Activated T-helper 17 cell treated with anti-CD3 and anti-CD28 coated beads, Interleukin-2, amount 50 U/mL, for 72 hours (primary cell): ENCODE measurements at places on chromosomes 1 and 21.

DNA sequence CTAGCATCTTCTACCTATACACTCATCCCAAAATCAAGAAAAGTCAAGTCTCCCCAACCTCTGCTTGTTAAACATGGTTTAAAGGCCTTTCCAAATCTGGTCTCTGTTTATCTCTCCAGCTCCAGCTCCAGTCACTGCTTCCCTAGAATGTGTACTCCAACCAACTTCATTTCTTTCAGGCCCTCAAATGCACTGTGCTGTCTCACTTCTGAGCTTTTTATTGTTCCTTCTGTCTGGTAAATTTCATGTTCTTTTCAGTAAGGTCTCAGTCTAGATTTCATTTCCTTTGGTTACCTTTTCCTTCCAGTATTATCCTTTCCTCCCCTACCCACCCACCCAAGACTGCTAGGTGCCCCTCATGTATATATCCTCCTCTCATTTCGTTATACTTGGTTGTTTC lies 3.7 kb downstream of the COL24A1 start:
- H3K36me3 ChIP-seq, result no peaks in the 10 kb centered on the region
- H3K27me3 ChIP-seq, result peaks cover 19% of the 10 kb centered on the region
- H3K4me3 ChIP-seq, result no peak overlapping the region
- H3K4me1 ChIP-seq, result no peaks in the 10 kb centered on the region
- ATAC-seq, result no peak

GRCh38 chr1:15764269-15764764 lies 5.7 kb downstream of the FBLIM1 start:
- no peak overlapping the region for H3K4me3 ChIP-seq
- H3K36me3 ChIP-seq, result no peaks in the 10 kb centered on the region
- peaks cover 22% of the 10 kb centered on the region for H3K27me3 ChIP-seq
- ATAC-seq, result no peak

DNA sequence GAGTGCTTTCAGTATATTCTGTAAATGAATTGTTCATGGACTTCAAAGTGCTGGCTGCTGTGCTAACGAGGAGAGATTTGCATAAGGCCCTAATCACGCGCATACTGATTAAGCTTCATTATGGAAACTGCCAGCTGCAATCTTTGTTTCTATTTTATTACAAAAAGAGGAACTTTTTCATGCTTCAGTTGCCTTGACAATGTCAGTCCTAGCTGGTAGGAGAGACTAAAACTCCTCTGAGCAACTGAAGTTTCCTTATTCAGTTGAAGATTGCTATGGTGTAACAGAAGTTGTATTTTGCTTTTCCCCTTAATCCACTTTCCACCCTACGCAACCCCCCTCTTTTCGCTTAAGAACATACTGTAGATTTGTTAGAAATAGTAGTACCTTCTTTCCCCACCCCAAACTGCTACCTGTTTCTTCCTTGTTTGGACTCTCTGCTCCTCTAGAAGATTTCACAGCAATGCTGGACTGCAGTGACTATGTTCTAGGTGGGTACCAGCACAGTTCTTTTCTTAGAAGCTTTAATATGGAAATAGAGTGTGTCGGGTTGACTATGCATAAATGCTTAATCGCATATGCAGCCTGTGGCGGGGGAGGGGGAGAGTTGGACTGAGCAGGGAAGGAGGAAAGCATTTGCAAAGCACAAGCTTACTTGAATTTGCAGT lies 108.3 kb downstream of the POU2F1 start:
- H3K27me3 ChIP-seq, result no peaks in the 10 kb centered on the region
- ATAC-seq, result no peak
- peaks cover 43% of the 10 kb centered on the region for H3K36me3 ChIP-seq
- no peak overlapping the region for H3K4me3 ChIP-seq
- H3K4me1 ChIP-seq, result peaks cover 7% of the 10 kb centered on the region
- no peak overlapping the region for H3K27ac ChIP-seq

DNA sequence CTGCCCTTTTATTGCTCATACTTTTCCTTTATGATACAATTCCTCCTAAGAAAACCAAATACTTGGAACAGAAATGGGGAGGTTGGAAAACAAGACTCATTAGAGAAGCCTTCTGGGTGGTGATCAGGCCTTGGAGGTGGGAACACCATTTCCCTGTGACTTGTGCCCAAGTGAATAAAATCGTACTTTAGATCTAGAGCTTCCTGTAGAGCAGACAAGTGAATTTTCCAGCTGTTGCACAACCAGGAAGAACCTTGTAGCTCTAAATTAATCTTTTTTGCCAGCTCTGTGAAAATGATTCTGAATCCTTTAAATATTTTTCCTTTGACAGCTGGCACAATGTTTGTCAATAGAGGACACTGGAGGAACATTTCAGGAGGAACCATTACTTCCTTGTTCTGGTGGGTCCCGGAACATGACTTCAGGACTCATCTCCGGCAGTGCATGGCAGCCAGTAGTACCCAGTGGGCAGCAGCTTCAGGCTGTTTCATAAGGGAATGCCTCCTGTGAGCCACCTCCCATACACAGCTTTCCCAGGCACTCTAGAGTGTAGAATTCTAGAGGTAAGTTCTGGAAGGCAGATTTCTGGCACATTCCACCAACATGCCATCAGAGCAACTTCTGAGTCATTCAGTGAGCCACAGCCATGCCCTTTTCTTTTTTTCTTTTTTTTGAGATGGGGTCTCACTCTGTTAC lies 5.5 kb upstream of the SNAPIN start:
- peaks cover 5% of the 10 kb centered on the region for H3K4me1 ChIP-seq
- ATAC-seq, result no peak

DNA sequence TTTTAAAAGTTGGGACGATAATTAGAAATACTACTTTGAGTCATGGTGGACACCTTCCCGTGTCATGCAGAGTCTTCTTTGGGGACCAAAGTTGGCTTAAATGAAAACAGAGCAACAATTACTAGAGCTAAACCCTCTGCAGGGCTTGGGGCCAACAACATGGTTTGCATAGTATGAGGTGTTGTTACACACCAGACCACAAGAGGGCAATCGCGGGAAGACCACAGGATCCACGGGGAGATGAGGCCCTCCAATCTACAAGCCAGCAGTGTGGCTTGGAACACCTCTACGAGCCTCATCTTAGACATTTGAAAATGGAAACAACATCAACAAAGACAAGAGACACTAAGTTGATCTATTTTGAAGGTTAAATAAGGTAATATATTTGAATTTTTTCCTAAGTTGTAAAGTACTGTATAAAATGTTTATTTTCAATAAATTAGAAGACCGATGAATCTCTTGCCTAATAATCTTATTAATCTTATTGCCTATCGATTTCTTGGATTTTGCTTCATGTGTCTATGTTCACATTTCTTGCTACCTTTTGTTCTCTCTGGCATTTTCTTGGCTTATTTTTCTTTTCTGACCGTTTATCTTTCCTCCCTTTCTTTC lies 8.2 kb upstream of the SMCP start:
- H3K36me3 ChIP-seq, result no peaks in the 10 kb centered on the region
- H3K27me3 ChIP-seq, result peaks cover 5% of the 10 kb centered on the region
- ATAC-seq, result no peak

- no peak overlapping the region for H3K27ac ChIP-seq
- H3K4me3 ChIP-seq, result no peak overlapping the region
- ATAC-seq, result no peak
- H3K4me1 ChIP-seq, result no peaks in the 10 kb centered on the region
- H3K36me3 ChIP-seq, result no peaks in the 10 kb centered on the region
- peaks cover 13% of the 10 kb centered on the region for H3K27me3 ChIP-seq
Measured at GRCh38 chr1:93743465-93743864, 61.8 kb upstream of the BCAR3 start.

DNA sequence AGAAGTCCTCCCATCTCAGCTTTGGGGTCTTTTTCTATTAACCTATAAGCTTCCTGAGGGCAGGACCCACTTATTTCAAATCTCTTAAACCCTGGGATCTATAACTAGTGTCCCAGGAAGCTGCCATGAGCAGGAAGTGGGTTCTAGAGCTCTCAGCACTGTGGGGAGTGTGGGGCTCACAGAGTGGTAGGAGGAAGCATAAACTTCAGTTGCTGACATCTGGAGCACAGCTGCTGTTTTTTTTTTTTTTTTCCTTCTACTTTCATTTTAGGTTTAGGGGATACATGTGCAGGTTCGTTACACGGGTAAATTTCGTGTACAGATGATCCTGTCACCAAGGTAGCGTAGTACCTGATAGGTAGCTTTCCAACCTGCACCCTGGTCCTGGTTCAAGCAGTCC lies 59.3 kb downstream of the AK4 start:
- H3K4me1 ChIP-seq, result peaks cover 9% of the 10 kb centered on the region
- H3K36me3 ChIP-seq, result peaks cover 7% of the 10 kb centered on the region
- H3K4me3 ChIP-seq, result no peak overlapping the region
- no peak for ATAC-seq

DNA sequence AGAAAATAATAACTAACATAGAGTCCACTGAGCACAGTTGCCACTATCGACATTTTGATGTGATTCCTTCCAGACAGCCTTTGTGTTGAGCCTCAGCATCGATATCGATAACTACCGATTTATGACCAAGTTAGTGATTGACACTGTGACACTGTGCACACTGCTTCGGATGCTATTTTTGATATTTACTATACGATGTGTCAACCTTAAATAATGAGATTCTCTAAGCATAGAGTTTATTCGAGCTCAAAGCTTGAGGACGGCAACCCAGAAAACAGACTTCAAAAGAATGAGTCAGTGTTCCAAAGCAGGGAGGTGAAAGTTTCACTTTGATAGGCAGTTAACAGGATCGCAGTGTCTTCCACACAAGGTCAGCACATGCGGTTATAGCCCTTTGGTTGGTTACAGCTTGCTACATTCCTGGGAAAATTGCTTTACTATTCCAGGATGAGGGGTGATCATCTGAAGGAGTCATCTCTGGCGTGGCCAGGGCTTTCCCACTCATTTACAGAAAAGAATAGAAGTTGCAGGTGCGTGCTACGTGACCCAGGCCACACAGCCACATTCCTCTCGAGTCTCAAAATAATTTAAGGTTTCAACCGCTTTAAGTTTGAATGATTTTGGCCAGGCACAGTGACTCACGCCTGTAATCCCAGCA lies 53.6 kb upstream of the EFHD2 start:
- peaks cover 18% of the 10 kb centered on the region for H3K4me1 ChIP-seq
- H3K36me3 ChIP-seq, result no peaks in the 10 kb centered on the region
- no peaks in the 10 kb centered on the region for H3K27me3 ChIP-seq
- no peak overlapping the region for H3K4me3 ChIP-seq
- peak; percentile 66 for ATAC-seq

- peaks cover 17% of the 10 kb centered on the region for H3K36me3 ChIP-seq
- H3K27ac ChIP-seq, result no peak overlapping the region
- ATAC-seq, result no peak
- H3K4me3 ChIP-seq, result no peak overlapping the region
- H3K4me1 ChIP-seq, result peaks cover 4% of the 10 kb centered on the region
Measured at GRCh38 chr21:33443194-33443593, 36.6 kb downstream of the TMEM50B start.

- no peaks in the 10 kb centered on the region for H3K4me1 ChIP-seq
- ATAC-seq, result no peak
- no peak overlapping the region for H3K4me3 ChIP-seq
- no peak overlapping the region for H3K27ac ChIP-seq
- H3K36me3 ChIP-seq, result no peaks in the 10 kb centered on the region
- H3K27me3 ChIP-seq, result peaks cover 8% of the 10 kb centered on the region
Measured at GRCh38 chr1:227166559-227166958, 151.7 kb downstream of the CDC42BPA start.

DNA sequence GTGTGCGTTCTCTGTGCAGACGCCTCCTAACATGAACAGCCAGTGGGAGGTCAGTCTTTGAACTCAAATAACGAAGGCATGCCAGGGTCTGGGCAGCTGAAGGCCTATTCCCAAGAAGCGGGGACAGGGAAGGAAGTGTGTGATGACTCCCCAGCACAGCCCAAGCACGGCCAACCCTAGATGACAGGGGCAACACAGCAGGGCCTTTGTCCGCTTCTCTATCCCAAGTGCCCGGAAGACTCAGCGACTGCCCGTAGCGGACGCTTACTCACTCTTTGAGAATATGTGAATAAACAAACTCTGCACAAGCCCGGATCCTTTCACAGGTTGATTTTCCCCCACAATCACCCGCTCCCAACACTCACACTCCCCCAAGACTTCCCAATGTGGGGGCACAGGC lies 11.2 kb downstream of the C1orf198 start:
- H3K27me3 ChIP-seq, result no peaks in the 10 kb centered on the region
- no peak overlapping the region for H3K4me3 ChIP-seq
- no peak for ATAC-seq
- no peak overlapping the region for H3K27ac ChIP-seq
- peaks cover 4% of the 10 kb centered on the region for H3K4me1 ChIP-seq
- no peaks in the 10 kb centered on the region for H3K36me3 ChIP-seq

DNA sequence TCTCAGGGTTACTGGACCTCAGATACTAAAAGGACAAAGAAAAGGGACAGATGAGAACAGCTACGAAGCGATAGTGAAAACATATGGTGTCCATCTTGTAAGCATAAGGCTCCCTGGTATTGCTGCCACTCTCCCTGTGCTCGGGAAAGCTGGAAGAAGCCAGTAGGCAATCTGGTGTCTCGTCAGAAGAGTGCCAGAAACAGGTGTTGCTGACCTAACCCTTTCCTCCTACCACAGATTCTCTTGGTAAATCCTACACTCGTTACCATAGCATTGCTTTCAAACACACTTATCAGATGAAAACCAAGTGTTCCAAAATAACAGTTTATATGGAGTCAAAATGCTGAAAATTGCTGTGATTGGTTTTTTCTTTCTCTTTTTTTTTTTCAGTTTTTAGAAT lies 146.3 kb downstream of the NRIP1 start:
- H3K27me3 ChIP-seq, result no peaks in the 10 kb centered on the region
- no peaks in the 10 kb centered on the region for H3K4me1 ChIP-seq
- no peak overlapping the region for H3K4me3 ChIP-seq
- no peak overlapping the region for H3K27ac ChIP-seq

GRCh38 chr1:15246960-15247614 lies at the start of gene FHAD1:
Gene FHAD1 (plus strand): TSS chr1:15247223. CDS start chr1:15251785, 4,562 bp downstream.
- H3K27ac ChIP-seq, result no peak within 1 kb of the TSS
- H3K4me3 ChIP-seq, result peak within 1 kb of the TSS; percentile 55
- H3K4me1 ChIP-seq, result peaks cover 17% of the 10 kb centered on the region
- no peak for ATAC-seq
- peaks cover 54% of the 10 kb centered on the region for H3K27me3 ChIP-seq
- peaks cover 6% of the 10 kb centered on the region for H3K36me3 ChIP-seq

DNA sequence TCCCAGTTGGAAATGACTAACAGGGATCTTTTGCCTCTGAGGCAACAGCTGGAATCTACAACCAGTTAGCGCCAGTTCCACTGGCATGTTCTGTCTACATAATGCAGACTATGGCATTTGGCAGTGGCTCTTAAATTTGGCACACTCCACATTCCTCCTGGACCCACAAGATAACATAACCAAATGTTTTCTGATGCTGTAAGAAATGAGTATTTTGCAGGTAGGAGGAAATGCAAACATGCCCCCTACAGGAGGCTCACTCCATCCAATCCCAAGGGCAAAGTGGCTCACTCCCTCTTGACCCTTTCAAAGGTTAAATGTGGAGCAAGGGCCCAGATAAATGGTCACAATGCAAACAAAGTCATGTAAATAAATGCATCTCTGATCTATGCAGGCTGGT lies 129.2 kb upstream of the PROX1 start:
- H3K4me1 ChIP-seq, result no peaks in the 10 kb centered on the region
- H3K36me3 ChIP-seq, result no peaks in the 10 kb centered on the region
- no peak for ATAC-seq
- H3K27ac ChIP-seq, result no peak overlapping the region
- H3K27me3 ChIP-seq, result no peaks in the 10 kb centered on the region

- no peaks in the 10 kb centered on the region for H3K36me3 ChIP-seq
- peaks cover 45% of the 10 kb centered on the region for H3K27me3 ChIP-seq
- peaks cover 17% of the 10 kb centered on the region for H3K4me1 ChIP-seq
- ATAC-seq, result peak; percentile 85
Measured at GRCh38 chr1:205480349-205480985, 24.0 kb upstream of the CDK18 start.
